ENCODE measurements at places on chromosomes 7 and 10.

DNA sequence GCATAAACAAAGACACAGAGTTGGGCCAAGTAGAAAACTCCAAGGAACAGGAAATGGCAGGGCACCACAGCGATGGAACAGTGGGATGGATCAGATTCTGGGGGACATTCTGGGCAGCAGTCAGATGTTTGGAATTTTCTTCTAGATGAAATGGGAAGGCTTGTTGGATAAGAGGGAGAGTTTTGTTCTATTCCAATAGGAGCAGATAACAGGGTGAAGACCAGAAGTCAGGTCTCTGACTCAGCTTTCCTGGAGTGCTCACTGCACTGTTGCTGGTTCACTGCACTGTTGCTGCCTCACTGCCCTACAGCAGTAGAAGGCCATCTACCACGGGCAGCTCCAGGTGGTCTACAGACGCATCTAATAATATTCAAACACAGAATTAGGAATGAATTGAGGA lies 135.6 kb downstream of the ATE1 start:
- no peak for DNase-seq

DNA sequence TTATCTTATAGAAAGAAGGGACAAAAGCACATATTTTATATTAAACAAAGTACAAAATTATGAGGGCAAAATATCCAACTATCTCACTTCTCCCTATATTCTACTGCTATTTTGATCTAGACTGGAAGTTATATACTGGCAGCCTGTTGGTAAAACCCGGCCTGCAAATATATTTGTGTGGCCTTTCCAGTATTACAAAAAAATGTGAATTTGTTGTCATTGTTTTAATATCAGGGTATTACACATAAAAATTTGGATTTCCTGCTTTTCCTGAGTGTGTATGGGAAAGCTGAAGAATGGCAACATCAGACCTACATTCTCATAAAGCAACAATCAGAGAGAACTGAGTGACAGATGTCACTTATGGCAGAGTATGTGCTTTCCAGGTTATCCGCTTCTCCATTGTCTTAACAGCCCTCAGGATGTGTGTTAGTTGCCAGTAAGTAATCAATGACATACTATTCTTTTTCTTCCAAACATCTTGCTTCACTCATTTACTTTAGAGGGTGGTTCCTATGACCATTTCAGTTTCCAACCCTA lies 7.3 kb downstream of the SYPL1 start:
- DNase-seq, result no peak

DNA sequence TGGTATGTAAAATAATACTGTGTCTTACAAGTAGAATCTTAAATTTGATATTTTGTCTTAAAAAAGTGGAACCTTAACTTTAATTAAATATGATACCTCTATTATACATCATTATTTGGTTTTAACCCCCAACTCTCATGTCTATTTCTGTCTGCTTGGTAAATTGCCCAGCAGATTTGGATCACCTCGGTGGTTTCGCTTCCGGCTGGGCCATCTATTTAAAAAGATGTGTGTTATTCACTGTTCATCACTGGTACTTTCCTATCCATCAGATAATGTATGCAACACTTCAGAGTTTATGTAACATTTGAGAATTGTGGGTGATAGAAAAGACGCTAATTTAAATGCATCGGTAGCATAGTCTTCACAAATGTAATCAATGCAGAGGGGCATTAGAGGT lies 119.7 kb downstream of the SND1 start:
- no peak for DNase-seq

DNA sequence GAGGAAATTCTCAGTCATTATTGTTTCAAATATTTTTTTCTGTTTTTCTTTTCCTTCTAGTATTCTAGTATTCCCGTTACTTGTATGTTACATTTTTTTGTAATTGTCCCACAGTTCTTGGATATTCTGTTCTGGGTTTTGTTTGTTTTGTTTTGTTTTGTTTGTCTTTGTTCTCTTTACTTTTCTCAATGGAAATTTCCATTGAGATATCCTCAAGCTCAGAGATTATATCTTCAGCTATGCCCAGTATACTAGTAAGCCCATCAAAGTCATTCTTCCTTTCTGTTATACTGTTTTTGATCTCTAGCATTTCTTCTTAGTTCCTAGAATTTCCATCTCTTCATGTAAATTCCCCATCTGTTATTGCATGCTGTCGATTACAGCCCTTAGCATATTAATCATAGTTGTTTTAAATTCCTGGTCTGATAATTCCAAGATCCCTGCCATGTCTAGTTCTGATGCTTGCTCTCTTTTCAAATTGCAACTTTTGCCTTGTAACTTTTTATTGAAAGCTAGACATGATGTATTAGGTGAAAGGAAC lies 27.8 kb downstream of the GPR37 start:
- no peak for DNase-seq

GRCh38 chr10:124007102-124007772 lies 86.2 kb downstream of the CHST15 start:
- no peak for DNase-seq

DNA sequence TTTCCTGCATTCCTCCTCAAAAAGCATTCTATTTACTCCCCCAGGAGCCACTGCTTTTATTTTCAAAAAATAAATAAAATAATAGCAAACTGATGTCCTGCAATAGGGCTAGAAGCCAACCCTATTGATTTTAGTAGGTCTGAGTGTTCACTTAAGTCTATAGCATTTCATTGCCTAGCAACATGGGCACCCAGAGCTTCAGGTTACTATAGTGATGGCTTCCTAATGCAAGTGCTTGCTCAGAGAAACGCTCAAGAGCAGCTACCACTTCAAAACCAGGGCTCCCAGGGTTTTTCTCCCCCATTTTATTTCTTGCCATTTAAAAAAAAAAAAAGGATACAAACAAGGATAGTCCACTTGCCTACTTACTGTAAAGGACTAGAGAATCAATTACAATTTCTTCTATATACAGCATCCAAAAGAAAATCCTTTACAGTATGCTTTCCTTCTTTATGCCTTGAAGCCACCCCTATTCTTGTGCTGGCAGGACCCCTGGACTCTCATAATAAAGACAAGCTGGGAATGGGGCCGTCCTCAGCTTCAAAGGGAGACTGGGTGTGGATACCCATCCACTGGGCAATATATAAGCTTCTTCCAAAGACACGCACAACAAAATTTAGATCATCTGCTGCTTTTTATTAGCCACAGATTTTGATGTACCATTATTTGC lies 133.3 kb downstream of the VPS41 start:
- DNase-seq, result no peak

DNA sequence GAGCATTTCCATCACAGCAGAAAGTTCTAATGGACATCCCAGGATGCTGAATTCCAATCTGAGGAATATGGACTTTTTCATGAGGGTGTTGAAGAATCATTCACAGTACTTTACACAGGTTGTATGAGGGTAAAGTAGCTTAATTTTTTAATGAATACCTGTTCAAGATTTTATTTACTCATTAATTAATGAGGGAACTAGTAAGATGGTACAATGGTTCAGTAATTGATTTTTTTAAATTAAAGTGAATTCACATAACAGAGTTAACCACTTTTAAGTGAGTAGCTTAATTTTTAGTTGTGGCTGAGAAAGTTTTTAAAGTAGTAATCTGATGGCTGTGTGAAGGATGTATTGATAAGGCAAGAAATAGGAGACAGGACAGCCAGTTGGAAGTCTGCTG lies 266.5 kb downstream of the GFRA1 start:
- no peak for DNase-seq

- DNase-seq, result no peak
These were observed 167.4 kb downstream of the SKAP2 start for GRCh38 chr7:26696978-26697377.

GRCh38 chr7:24894429-24895221 lies 85.4 kb downstream of the OSBPL3 start:
- DNase-seq, result no peak

DNA sequence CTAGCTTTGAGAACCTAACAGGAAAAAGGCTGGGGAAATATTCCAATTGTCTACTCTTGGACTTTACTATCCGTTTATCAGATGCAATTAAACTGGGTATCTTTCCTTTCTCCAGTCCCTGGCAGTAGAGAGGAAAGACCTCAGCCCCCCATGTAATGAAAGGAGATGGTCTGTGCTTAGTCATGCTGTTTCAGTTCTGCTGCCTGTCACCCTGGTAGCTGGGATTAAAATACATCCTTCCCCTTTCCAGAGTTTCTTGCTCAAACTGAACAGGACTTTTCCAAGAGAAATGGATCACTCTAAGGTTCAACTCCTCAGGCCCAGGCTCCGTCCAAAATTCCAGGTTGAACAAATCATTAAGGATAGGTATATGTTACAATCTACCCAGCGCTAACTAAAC lies 202.9 kb downstream of the PTEN start:
- no peak for DNase-seq

GRCh38 chr10:28891058-28891713 lies 213.9 kb downstream of the BAMBI start:
- no peak for DNase-seq

GRCh38 chr10:13047529-13048206 lies 46.2 kb upstream of the CCDC3 start:
- no peak for DNase-seq

DNA sequence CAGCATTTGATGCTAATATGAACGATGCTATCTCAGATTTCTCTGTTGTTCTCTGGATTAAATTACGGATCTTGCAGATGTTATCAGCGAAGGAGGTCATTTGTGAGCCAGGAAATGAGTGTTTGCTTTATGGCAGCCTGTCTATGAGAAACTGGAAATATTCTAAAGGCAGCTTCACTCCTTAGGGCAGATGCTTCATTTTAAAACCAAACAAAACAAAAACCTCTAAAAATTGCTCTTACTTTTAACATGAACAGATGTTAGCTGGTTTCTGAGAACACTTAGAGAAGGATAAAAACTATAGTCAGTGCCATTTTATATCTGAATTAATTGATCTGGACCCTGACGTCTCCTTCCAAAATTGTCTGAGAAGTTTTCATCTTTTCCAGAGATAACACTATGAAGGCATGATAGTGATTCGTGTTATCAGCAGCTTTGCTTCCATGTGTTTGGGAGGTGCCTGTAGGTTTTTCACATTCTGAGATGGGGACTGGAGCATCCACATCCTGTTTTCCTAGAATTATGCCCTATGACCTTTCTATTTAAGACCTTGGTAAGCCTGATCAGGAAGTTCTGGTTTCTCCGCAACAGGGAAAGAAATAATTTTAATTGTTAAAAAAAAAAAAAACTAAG lies 53.1 kb downstream of the CPED1 start:
- no peak for DNase-seq

GRCh38 chr7:69260023-69260422 lies 338.3 kb upstream of the AUTS2 start:
- DNase-seq, result no peak

DNA sequence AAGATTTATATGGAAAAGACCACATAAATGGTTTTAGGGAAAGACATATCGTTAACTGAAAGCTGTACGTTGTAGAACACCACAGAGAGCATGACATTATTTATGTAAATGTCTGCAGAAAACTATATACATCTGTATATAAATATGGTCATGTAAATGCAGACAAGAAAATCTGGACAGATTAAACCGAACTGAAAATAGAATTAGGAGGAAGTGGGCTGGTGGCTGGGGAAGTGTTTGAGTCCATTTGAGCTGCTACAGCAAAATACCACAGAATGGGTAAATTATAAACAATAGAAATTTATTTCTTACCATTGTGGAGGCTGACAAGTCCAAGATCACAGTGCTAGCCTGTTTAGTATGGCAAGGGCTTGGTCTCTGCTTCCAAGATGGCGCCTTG lies 56.3 kb upstream of the USP6NL start:
- DNase-seq, result no peak

DNA sequence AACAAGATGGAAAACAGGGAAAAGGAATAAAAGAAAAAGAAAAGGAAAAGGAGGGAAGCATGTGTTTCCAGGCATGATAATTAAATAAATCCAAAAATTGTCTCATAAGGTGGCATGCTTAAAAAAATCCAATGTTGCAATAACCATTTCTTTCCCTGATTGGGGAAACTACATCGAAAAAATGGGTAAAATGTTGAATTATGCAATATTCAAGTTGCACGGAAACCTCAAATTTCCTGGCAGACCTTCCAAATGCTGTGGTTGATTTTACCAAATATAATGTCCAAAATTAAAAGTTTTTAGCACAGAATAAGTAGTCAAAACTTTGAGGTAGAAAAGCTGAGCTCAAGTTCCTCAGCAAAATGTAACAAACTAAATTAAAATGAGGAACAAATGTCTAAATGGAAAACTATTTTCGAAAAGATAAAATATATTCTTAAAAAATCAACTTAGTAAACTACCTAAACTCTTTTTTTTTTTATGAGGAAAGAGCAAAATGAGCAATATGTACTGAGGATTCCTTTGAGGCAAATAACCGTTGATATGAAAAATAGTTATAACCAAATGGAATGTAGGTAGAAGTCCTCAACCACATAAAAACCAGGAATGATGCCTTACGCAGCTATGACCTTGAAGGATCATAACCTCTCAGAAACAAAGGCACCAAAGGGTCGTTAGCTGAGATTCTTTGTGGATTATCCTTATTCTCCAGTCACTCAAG lies 52.6 kb downstream of the MACC1 start:
- DNase-seq, result no peak

- no peak for DNase-seq
These were observed 265.1 kb downstream of the HTR7 start for GRCh38 chr10:90592638-90593302.
